ENCODE measurements at places on chromosomes 12 and 14.

DNA sequence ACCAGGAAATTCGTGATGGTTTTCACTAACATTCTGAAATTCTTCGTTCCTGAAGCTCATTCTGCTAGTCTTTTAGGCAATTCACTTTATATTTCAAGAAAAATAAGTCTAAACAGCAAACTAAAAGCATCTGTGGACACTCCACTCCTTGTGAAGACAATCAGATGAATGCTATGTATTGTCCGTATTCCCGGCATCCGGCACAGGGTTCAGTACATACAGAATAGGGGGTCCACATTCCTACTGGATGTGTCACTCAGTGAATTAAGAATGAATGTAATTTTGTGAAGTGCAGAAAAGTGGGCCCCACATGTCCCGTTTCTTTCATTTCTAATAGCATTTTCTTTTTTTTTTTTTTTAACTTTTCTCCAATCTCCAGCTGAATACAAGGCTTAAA lies 241.3 kb downstream of the GRIN2B start:
- DNase-seq, result no peak

DNA sequence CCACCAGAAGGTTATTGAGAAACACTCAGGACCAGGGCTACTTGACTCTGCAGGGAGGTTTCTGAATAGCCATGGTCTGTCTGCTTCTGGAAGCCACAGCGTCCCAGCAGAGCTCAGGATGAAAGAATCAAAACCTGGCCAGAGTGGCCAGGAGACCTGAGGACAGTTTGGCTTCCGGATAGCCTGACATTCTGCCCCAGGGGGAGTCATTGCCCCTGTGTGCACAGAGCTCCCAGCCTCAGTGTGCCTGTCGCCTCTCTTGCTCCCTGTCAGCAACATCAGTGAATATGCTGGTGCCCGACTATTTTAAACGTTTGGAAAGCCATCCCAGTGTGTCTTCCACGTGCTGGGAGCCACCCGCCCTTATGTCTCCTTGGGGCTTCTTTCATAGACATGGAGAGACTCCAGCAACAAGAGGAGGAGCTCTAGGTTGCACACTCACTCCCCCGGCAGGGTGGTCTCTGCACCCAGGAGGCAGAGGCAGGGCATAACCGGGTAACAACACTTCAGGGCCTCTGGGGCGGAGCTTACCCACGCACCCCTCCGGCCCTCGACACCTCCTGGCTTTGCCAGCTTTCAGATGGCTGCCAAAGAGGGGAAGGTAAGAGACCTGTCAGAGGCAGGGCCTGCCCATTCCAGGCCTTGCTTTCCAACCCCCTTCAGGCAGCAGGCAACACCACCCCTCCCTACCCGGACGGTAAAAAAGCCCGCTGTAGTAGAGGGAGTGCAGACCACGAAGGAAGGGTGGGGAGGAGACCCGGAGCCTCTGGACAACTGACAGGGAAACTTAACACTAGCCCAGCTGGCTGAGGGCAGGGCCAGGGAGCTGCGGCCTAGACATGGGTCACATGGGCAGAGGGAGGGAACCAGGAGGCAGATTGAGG lies 19.0 kb upstream of the SLC6A12 start:
- DNase-seq, result no peak

DNA sequence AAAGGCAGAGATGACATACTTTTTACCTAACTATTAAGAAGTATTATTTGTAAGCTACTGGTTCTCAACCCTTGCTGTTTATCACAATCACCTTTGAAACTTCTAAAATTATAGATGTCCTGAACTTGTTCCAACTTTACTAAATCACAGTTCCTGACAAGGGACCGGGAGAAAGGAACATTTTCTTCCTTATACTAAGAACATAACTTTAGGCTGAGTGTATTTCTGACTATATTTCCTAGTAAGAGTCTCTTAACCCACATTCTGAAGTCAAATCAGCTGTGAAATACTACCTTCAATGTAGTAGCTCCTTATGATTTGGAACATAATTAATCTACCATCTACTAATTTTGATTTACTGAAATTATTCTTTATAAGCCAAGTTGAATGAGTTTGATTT lies 80.2 kb downstream of the BAZ1A start:
- no peak for DNase-seq

DNA sequence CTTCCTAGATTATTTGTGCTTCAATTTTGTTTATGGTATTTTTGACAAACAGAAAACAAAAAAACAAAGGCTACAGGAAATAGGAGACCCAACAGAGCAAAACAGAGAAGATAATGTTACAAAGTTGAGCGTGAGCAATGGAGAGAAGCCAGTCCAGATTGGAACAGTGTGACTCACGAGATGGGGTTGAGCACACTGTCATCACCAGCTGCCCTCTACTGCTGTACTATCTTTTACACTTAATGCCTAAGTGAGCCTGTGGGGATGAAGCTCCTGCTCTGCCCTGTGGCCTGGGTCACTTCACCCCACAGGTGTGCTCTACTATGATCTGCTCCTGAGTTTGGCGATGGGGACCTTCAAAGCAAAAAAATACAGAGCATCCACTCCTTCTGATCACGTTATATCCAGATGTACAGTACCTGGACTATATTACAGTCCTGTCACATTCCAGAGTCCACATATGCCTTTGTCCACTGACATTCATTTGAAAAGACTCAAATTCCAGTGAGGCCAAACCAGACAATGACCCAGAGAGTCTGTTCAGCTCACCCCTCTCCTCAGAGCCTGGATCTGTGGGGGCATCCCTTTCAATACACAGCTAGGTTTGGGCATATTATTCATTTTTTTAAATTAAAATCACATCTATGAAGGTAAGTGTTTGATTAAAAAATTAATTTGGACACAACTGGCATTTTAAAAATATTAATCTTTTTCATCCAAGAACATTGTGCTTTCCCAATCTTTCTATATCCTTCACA lies 4.4 kb downstream of the IPO8 start:
- no peak for DNase-seq

Data from inflammatory macrophage treated with lipopolysaccharide for 1 hour (primary cell).